ENCODE measurements at places on chromosomes 7 and 10.
A peak's percentile ranks its signal among the peaks of the same experiment; 100 is the strongest.

GRCh38 chr10:69512901-69513300, 60.3 kb downstream of the NEUROG3 start:
- peak; percentile 17 for DNase-seq

DNA sequence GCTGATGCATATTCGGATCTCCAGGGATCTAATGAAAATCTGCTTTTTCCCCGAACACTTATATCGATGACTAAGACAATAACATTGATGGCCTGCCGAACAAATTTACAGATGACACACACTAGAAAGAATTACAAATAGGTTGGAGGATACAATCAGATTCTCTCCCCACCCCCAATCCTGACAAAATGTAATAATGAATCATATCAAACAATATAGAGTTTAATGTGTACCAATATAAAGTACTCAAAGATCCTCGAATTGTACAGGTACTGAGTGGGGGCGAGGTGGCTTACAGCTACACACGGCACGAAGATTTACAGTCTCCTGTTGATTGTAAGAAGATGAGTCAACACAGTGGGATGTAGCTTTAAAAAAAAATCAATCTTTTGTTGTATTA, 182.7 kb upstream of the MKLN1 start:
- no peak for DNase-seq

DNA sequence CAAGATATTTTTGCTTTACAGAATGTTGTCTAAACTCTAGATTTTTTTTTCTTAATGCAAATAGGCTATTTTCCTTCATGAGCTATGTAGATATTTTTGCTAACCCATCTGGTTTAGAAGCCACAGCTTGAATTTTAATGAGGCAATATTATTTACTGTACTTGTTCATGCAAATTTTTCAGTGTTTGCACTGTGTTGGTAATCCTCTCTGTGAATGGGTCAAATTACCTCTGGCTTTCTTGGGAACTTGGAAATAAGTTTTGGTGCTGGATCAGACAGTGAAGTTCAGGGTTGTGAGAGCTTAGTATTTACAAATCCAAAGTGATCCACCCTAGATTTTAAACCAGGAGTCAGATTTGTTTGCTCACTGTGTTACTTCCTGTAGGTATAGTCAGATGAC, 686.9 kb downstream of the NXPH1 start:
- no peak for DNase-seq

DNA sequence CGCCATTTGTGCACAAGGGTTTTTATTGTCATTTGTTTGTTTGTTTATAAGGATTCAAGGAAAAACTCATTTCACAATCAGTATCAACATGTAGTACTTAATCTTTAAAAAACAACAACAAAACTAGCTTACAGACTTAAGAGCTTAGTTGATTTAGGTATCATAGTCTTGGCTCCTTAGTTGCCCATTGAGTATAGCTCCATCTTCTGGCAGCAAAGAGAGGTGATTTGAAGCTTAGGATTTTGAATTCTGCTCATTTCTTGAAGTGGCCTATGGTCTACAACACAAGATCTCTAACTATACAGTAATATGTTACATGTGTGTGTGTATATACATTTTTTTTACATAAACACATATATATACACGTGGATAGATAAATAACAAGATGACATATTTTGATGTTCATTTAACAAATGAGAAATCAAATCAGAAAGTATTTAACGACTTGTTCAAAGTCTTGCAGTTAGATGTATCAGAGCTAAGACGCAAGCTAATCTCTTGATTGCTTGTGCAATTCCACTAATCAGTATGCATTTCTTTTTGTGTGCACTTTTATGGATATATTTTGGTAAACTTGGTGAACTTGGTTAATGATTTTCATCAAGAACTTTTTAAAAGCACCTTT, 307.3 kb downstream of the CAMK1D start:
- DNase-seq, result peak; percentile 75

DNA sequence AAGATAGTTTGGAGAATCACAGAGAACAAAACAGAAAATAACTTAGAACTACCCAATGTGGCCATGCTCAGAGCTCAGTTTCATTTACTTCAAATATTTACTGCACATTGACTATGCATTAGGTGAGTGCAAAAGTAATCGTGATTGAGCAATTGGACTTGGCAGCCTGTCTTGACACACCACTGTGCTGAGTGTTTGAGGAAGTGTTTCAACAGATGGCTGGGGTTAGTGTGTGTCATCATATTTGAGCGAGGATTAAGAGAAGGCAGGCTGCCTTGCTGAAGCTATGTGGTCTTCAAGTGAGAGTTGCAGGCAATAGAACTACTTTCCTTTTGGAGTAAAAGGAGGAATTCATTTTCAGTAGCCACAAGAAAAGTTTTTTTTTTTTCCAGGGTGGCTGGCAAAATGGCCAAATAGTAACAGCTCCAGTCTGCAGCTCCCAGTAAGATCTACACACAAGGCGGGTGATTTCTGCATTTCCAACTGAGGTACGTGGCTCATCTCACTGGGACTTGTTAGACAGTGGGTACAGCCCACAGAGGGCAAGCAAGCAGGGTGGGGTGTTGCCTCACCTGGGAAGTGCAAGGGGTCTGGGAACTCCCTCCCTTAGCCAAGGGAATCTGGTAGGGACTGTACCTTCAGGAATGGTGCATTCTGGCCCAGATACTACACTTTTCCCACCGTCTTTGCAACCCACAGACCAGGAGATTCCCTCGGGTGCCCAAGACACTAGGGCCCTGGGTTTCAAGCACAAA, 37.6 kb downstream of the AKR1C4 start:
- DNase-seq, result peak; percentile 72

- no peak for DNase-seq
Measured at GRCh38 chr7:71479231-71479630, 347.3 kb downstream of the GALNT17 start.

GRCh38 chr10:5532307-5532605, 7.5 kb downstream of the CALML3 start:
- DNase-seq, result no peak

DNA sequence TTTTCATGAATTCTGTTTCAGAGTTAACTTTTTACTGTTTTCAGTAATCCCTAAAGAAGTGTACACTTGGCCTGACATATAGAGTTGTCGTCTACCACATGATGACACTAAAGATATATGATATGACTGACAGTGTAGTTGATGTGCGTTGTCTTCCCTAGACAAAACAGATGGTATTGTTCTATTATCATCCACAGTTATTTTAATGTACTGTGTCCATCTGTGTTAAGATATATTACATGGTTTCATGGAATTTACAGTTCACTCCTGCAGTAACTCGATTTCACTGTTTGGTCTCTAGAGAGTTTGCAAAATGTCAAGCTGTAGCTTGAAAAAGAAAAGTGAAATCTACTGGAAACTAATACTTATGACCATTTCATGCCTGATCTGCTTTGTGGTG, 18.1 kb downstream of the FOXP2 start:
- DNase-seq, result no peak

DNA sequence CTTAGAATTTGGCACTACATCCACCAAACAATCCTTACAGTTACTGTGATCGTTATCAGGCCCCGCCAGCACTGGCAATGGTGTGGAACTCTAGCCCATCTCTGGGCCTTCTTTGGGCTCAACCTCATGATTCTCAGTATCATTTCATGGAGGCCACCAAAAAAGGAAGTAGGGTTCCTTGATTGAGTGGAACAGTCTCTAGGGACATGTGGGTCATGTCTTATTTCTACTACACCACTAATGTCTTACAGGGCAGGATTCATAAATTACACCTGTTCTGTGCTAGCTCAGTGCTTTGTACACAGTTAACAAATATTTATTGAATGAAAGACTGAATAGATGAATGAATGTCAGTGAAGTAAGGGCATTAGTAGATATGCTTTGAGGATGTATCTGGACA, 53.9 kb downstream of the AP3M1 start:
- no peak for DNase-seq

GRCh38 chr7:149770728-149771636, 2.4 kb downstream of the ZNF467 start:
- no peak for DNase-seq

GRCh38 chr7:31805209-31805818, 118.3 kb downstream of the PPP1R17 start:
- no peak for DNase-seq

- DNase-seq, result no peak
Measured at GRCh38 chr7:39656415-39656814, 33.0 kb downstream of the RALA start.

DNA sequence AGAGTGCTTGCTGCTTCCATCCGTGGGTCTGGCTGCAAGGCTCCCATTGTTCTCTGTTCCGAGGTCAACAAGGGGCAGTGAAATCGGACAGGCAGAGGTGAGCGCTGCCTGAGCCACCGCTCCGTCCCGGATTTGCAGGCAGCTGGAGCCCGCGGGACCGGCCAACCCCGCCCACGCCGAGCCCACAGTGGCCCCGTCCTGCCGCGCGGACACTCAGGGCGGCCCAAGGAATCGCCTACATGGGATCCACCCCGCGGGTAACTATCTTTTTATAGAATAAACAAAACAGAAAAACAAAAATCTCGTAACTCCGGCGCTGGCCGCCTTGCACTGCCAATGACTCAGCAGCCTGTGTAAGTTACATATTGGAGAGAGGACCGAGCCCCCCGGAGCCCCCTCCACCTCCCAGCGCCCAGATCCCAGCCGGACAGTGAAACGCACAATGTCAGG, 1.9 kb downstream of the BNIP3 start:
- DNase-seq, result peak; percentile 21

DNA sequence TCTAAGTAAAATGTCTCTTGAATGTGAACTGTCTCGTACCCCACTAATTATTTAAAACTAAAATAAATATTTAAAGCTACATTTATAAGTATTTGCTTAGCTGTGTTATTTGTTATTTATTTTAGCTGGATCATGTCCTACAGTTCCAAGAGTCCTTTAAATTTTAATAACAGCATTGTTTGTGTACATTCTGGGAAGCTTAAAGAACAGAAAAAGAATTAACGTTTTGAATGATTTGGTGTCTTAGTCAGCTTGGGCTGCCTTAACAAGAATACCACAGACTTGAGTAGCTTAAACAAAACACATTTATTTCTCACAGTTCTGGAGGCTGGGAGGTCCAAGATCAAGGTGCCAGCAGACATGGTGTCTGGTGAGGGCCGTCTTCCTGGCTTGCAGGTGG, 107.4 kb downstream of the ITIH5 start:
- no peak for DNase-seq

GRCh38 chr7:33072471-33072870, 9.9 kb upstream of the NT5C3A start:
- peak; percentile 83 for DNase-seq

All from fibroblast of the aortic adventitia (primary cell).